ENCODE measurements at places on chromosomes 3 and 15.

DNA sequence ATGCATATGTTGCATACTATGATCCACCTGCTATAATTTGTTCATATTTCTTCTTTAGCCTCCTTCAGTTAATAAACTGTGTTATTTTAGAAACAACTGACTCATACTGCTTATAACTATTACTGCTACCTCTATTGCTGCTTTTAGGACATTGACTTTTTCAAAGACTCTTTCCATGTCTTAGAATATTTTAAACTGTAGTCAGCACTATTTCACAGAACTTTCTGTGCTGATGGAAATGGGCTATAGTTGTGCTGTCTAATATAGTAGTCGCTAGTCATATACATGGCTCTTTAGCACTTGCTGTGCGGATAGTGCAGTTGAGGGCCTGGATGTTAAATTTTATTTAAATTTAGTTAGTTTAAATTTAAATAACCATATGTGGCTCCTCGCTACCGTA lies 55.6 kb downstream of the NEK11 start:
- no peak for DNase-seq

DNA sequence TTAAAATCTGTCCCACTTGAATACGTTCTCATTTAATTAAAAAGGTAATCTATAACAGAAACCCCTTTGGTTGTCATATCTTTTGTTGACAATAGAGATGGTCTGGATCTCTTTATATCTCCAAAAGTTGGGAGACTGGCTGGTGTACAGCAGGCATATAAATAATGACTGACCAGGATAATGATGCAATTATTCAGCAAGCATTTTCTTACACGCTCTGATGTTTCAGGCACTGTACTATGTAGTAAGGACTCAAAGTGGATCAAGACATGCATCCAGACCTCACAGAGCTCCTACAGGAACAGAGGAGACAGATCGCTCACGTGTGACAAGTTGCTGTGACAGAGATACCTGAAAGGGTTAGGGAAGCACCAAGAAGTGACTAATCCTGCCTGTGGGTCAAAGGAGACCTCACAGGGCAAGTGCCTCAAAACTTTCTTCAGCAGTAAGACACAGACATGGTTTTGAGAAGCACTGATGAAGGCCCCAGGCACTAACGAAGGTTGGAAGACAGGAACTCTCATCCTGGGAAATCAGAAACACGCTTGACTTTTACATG lies 25.7 kb downstream of the VPS39 start:
- DNase-seq: no peak

GRCh38 chr15:98666841-98667240 lies 18.5 kb downstream of the IGF1R start:
- no peak for DNase-seq

GRCh38 chr3:192336286-192336685 lies 391.1 kb downstream of the FGF12 start:
- no peak for DNase-seq

DNA sequence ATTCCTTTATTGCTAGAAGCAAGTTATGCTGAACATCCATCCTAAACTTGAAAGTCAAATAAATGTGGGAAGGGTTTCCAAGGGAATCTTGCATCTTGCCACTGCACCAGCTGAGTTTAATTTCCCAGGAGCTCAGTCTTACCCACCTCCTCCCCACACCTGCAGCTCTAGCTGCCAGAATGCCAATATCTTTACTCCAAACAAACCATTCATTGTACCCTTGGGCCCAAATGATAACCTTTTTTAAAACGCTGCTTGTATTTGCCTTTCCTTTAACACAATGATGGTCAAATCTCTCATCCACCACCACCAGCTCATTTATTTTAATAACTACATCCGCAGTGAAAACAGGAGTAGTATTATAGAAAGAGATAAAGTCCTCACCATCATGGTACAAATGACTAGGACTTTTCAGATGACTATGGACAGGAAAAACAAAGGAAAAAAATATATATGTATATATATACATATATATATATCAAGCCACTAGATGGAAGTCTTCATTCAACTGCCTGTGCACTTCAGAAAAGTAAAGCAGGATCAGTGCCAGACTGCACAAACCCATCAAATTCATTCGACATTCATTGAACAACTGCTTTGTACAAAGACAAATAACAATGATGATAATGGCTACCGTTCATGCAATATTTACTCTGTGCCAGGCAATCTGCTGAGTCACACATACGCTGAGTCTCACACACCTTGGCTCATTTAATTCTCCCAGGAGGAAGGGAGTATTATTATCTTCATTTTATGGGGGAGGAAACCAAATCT lies 44.0 kb downstream of the BFSP2 start:
- no peak for DNase-seq

DNA sequence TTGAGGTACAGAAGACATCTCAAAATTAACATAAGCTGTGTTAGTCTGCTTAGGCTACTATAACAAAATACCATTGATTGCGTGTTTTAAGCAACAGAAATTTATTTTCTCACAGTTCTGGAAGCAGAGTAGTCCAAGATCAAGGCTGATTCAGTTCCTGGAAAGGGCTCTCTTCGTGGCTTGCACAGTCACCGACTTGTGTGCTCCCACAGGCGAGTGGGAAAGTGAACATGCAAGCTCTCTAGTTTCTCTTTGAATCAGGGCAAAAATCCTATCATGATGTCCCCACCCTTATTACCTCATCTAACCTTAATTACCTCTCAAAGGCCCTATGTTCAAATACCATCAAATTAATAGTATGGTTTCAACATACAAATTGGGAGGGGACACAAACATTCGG lies 505.9 kb downstream of the ZIC1 start:
- no peak for DNase-seq

- no peak for DNase-seq
These were observed 47.1 kb downstream of the IDH2 start for GRCh38 chr15:90055182-90055581.

DNA sequence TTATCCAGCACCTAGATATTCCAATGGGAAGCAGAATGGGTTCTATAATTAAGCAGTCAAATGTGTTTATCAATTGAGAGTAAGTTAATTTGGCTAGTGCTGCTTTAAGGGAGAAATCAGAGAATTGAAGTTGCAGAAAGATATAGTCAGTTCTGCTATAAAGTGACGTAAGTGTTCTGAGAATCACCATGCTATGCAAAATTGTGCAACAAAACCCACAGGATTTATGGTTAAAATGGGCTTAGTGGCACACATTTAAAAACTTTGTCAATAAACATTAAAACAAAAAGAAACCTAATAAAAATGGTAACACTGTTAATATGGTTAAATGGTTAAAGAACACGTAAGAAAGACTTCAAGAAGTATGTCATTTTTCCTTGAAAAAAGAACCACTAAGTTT lies 74.5 kb downstream of the TMEM108 start:
- DNase-seq: no peak

DNA sequence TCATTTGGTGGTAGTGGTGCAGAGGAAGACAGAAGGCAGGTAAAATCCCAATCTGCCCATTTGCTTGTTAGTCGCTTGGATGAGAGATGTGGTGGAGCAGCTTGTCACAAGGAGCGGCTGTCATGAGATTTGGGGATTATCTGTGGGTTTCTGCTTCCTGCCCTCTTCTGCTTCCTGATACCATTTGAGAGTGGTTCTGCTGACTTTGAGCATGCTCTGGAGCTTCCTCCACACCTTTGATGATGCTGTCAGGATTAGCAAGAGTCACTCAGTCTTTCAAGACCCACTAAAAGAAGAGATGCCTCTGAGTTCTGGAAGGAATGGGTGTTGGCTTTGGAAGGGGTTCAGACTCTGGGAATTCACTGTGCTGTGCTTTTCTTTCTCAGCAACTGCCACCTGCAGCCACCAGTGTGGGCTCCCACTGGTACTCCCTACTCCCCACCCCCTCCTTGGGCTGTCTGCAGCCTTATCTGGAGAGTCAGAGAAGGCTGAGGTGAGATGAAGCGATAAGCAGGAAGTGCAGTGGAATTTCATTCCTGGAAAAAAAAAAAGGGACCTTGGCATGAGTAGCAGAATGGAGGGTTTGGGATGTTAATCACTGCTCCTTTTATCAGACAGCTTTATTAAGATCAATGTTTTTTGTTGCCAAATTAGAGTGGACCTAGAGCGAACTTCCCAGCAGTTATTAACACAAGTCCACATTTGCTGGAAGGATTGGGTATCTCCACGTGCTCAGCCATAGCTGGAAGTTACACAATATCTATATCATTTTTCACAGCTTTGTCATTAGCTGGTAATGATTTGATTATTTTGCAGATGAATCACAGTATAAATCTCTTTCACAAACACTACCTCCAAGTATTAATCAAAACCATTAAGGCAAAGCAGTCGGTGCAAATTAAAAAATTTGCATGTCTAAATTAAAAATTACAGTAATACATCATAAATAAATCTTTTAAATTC lies 233.0 kb upstream of the SATB1 start:
- no peak for DNase-seq

DNA sequence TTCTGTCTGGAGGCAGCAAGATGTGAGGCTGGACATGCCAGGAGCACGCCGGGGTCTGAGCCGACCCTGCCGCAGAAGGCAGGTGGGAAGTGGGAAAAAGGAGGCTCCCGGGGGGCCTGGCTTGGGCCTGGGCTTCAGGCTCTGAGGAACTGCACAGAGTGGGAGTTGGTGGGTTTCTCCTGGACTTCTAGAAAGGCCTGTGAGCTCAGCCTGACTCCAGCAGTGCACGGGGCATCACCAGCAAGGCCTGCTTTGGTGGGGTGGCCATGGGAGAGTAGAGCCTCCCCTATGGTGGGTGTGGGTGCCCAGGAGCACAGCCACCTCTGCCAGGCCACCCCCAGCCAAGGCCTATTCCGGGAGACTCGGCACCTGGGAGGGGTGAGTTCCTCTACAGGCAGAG lies 18.1 kb upstream of the SLC41A3 start:
- no peak for DNase-seq

GRCh38 chr15:79076661-79077060 lies 13.9 kb downstream of the RASGRF1 start:
- no peak for DNase-seq

DNA sequence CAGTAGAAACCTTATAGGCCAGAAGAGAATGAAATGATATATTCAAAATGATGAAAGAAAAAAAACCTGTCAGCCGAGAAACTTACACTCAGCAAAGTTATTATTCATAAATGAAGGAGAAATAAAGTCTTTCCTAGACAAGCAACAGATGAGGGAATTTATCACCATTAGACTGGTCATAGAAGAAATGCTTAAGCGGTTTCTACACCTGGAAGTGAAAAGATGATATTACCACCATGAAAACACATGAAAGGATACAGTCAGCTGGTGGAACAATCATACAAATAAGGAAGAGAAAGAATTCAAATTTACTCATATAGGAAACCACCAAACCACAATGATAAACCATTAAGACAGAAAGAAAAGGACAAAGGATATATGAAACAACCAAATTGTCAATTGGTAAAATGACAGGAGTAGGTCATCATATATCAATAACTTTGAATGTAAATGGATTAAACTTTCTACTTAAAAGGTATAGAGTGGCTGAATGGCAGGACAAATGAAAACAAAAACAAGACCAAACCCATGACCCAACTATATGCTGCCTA lies 29.9 kb upstream of the PRR23C start:
- DNase-seq: no peak

GRCh38 chr3:62584636-62585035 lies 211.3 kb upstream of the FEZF2 start:
- DNase-seq: no peak

DNA sequence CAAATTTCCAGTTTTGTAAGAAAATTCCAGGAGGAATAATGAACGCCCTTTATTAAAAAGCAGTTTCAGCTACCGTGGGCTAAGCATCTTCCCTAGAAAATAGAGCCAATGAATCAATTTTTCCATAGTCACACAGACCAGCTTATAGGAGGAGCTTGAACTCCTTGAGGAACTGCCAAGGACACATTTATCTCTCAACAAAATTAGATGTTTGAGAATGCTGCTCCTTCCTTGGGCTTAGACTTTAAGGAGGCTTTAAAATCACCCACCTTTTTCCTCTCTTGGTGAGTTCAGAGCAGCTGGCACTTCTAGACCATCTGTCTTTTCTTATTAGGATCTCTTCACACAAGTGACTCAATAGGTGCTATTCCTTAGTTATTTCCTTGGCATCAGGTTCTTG lies 588.0 kb downstream of the SQOR start:
- no peak for DNase-seq

DNA sequence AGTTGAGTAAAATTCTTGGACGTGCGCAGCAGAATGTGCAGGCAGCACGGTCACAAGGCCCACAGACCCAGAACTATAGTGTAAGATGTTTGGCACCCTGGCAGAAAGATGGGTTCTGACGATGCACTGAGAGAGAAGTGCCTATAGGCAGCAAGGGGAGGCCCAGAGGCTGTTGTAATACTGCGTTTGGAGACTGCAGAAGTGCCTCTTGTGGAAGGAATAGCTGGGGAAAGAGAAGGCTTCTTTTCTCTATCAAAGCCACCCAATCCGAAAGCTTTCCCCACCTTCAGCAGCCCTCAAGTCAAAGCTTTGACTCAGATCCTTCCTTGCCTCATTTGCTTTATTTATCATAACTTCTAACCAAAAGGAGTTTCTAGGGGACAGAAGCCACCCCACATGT lies 5.2 kb upstream of the SIN3A start:
- no peak for DNase-seq

DNA sequence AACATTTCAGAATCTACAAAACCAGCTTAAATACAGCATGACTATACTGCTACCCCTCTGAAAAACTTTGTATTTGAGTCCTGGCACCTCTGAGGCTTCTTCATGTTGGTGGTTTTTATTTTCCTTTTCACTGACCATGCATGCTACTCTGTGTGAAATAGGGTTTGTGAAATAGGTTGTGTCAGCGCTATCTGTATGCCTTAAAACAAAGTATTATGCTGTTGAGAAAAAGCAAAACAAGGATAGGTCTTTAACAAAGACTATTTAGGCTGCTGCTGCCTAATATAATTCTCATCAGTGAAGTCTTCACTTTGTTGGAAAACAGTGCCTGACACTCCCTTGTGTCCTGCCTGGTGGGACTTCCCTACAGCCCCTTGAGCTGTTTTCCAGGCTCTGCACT lies 28.7 kb upstream of the TRAK1 start:
- no peak for DNase-seq

- no peak for DNase-seq
These were observed 63.6 kb downstream of the CYP11A1 start for GRCh38 chr15:74303741-74304309.

DNA sequence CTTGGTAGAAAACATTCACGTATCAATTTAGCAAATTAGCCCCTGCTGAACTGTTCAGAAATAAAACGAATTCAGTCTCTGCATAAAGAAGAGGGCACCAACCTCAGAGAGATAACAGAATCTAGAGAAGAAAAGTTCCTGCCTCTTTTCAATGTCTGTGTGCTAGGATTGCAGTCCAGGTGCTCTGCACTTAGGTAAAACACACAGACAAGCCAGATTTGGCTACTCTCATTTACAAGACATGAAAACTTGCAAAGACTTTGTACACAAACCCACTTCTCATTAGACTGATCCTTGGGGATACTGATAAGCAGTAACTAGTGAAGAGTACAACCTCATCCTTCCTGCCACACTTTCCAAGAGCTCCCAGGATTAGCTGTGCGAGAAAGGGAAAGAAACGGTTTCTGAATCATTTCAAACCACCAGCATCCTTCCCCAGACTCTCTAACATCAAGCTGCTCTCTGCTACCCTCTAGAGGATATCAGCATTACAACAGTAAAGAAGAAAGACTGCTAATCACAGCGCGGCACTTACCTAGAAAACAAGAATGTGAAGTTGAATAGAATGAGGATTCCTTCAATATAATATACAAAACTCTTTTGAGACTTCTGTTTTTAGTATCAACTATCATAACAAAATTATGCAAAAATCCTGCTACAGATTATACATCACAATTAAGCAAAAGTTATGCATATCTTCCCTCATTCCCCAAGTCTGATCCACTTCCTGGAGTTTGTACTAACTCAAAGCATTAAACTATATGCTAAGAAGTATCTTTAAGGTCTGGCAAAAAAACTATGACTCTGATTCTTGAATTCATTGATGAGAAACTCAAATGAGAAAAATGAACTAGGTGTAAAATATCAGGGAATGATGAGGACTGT lies 306.4 kb downstream of the MAGI1 start:
- no peak for DNase-seq

Measured in activated gamma-delta T cell treated with Interleukin-2 at 50 U/mL for 16 hours (primary cell).